ENCODE measurements at places on chromosomes 2 and 18.

DNA sequence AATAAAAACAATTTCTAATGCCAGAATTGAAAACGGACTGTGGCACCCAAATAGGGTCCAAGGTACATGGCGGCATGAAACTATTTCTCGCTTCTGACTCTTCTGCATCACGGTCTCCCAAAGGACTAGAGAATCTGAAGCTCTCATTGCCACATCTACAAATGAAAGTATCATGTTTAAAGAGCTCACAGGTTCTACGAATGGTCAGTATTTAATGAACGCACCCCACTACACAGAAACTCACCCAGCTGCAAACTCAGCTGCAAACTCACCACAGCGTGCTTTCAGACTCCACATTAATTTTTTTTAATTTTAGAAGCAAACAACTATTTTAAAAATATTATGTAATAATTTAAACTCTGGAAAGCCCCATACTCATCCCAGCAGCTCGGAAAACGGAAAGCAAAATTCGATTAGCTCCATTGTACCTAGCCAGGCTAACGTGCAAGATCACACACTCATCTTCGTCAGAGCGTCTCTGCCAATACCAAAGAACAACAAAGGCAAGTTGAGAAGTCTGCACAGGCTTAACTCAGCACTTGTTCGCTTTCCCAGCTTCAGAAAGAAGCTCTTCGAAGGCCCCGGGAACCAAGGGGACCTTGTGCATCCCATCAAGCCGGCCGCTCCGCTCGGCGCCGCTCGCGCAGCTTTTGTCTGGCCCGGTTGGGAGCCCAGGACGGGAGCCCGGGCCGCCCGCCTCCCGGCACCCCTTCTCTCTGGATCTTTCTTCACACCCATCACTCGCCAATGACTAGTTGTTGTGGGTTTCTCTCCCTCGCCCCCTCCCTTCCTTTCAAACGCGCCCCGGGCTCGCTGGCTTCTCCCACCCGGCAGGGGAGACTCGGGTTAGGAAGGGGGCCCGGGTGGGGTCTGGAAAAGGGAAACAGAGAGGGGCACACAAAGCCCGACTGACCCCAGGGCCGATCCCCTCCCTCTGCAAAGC lies 785 bp downstream of the CLASP1 start:
- DNase-seq: peak; percentile 65

DNA sequence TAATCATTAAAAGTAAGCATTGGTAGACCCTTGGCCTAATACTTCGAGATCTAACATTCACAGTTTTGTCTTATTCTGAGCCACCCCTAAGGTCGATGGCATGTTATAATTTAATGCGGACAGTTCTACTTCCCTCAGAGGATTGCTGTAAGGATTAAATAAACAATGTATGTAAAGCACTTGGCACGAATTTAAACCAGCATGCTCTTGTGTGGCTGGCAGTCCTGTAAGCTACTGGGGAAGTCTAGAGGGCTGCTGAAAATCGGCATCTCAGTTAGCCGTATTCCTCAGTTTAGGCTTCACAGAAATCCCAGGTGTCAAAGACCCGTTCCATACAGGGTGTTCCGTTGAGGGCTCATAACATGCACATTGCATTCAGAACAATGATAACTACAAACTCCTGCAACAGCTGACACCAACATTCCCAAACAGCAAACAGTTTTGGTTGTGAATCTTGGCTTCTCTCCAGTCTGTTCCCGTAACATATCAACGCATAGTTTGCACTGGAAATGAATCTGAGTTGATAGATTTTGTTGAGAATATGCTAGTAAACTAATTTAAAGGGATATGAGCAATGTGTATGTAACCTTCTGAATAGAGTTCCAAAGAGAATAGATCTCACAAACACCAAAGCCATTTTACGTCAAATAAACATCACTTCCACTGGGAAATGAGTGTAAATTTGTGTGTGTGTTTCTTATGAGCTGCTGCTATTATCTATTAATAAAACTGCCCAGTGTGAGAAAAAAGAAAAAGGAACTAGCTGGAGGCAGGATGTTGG lies 52.2 kb upstream of the ACKR3 start:
- DNase-seq: no peak

GRCh38 chr18:55302167-55302833 lies 285.7 kb downstream of the TCF4 start:
- DNase-seq: peak; percentile 59

- no peak for DNase-seq
Observed at GRCh38 chr2:56287508-56287907, 103.7 kb downstream of the CCDC85A start.

GRCh38 chr18:40133253-40133652 lies 1821.8 kb upstream of the PIK3C3 start:
- no peak for DNase-seq

GRCh38 chr2:51011254-51011653 lies 20.7 kb downstream of the NRXN1 start:
- no peak for DNase-seq

GRCh38 chr18:74486119-74486849 lies 9.9 kb upstream of the CNDP2 start:
- DNase-seq: no peak

GRCh38 chr2:144477957-144478311 lies 42.0 kb downstream of the ZEB2 start:
- DNase-seq: no peak

DNA sequence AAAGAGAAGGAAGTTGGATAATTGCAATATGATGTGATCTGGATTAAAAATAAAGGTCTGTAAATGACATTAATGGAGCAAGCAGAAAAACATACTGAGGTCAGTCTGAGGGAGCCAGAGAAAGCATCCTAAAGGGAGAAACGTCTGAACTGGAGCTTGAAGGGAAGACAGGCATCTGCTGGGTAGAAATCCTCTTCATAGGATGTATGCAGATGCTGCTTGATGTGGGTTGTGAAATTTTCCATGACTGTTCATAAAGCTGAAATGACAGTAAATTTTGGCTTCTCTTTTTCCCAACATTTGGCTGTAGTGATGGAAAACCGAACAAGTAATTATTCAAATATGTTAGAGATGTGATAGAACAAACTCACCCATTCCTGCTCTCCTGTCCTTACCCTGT lies 287.6 kb downstream of the CAMKMT start:
- no peak for DNase-seq

GRCh38 chr2:98598781-98599428 lies 9.4 kb downstream of the COA5 start:
- DNase-seq: no peak

DNA sequence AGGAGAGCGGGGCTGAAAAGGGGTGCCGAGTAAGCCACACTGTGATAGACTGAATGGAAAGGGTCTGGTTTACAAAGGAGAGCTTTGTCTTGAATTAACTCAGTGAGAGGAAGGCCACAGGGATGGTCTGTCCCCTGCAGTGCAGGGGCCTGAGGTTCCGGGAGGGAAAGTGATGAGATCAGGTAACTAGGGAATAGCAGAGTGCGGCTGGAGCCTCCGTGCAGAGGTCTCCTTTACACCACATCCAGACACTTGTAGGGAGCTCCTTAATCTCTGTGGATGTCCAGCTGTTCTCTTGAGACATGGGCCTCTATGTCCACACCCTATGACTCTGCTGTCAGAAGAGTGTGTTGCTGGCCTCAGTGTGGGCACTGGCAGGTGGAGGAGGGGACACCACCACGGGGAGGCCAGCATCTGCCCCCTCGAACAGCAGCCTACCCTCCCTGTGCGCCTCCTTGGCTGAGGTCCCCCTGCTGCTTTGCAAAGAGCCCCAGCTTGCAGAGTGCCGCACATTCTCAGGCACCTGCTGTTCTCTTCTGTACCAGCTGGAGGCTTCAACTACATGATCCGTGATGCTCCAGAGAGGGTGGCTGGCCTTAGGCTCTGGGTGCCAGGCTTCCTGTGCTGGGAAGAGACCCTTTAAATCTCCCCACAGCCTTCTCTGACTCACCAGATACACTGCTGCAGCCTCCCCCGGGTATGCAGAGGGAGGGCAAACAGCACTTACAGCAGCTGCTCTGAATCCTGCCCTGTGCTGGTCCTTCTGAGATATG lies 25.9 kb downstream of the ENOSF1 start:
- DNase-seq: no peak

GRCh38 chr2:309148-309953 lies 21.5 kb upstream of the ALKAL2 start:
- DNase-seq: no peak

- peak; percentile 58 for DNase-seq
Observed at GRCh38 chr2:197786010-197786877, 1.1 kb upstream of the BOLL start.

DNA sequence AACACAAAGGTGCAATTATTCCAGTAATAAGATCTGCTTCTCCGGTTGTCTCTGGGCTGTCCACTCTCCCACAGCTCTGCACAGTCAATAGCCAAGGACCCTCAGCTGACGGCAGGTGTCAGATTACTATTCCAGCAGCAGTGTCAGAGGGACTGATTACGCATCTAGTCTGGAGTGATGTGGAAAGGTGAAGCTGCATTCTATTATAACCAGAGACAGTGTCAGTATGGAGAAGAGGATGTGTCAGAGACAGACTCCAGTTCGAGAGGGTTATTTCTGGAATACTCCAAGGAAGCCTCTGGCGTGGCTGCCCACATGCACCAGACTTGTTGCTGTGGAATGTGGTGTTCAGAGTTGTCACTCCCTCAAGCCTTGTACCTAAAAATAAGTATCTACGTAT lies 163.6 kb upstream of the TMEM200C start:
- peak; percentile 38 for DNase-seq

GRCh38 chr2:42443718-42444399 lies 49.9 kb downstream of the KCNG3 start:
- no peak for DNase-seq

- DNase-seq: no peak
Observed at GRCh38 chr2:197324801-197325200, 14.2 kb upstream of the ANKRD44 start.

DNA sequence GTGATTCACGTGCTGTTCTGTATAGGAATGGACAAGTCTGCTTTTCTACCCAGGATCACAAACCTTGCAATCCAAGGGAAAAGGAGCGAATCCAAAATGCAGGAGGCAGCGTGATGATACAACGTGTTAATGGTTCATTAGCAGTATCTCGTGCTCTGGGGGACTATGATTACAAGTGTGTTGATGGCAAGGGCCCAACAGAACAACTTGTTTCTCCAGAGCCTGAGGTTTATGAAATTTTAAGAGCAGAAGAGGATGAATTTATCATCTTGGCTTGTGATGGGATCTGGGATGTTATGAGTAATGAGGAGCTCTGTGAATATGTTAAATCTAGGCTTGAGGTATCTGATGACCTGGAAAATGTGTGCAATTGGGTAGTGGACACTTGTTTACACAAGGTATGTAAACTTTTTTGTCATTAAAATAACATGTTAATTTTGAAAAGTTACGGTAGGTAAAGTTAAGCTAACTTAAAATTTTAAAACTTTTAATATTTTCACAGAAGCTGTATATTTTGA lies 33.0 kb downstream of the PPM1B start:
- no peak for DNase-seq

GRCh38 chr2:223180463-223180862 lies 128.5 kb downstream of the KCNE4 start:
- DNase-seq: no peak

DNA sequence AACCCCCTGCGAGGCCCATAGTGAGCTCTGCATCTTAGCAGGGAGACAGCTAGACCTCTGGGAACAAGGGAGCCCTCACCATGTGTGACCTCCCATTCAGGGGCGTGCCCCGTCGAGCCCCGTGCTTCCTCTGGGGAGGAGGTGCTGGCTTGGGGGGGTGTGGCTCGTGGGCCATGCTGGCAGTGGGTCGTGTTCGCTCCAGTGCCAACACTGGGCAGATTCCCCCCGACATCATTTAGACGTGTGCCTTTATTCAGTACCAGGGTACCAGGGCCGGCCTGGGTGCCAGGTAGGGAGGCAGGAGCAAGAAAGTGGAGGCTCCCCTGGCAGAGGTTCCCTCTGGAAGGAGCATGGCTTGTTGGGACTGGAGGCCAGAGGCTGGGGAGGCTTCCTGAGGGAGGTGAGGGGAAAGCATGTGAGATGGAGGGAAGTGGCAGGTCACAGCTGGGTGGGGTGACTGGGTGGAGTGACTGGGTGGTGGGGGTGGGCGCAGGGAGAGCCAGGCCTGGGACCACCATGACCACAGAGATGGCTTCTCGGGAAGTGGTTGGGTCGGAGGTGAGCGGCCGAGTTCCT lies 15.2 kb downstream of the GPC1 start:
- DNase-seq: peak; percentile 13

- no peak for DNase-seq
Observed at GRCh38 chr18:67131498-67131897, 385.0 kb downstream of the DSEL start.

GRCh38 chr2:102513355-102513939 lies 40.4 kb downstream of the SLC9A4 start:
- DNase-seq: no peak

DNA sequence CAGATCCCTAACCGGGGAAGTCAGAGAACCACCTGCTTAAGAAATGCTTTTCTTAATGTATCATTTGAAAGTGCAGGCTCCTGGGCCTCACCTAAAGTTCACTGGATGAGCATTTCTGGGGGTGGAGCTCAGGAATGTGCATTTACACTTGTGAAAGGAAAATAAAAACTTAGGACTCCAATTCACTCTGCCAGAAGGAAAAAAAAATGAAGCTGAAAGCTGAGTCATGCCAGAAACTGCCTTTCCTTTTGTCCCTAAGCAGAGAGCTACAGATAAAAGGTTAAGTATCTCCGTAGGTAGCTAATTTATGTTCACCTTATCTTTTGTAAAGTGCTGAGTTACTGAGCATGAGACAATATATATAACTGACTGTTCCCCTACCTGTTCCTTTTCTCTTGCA lies 229.5 kb upstream of the MEX3C start:
- DNase-seq: no peak

DNA sequence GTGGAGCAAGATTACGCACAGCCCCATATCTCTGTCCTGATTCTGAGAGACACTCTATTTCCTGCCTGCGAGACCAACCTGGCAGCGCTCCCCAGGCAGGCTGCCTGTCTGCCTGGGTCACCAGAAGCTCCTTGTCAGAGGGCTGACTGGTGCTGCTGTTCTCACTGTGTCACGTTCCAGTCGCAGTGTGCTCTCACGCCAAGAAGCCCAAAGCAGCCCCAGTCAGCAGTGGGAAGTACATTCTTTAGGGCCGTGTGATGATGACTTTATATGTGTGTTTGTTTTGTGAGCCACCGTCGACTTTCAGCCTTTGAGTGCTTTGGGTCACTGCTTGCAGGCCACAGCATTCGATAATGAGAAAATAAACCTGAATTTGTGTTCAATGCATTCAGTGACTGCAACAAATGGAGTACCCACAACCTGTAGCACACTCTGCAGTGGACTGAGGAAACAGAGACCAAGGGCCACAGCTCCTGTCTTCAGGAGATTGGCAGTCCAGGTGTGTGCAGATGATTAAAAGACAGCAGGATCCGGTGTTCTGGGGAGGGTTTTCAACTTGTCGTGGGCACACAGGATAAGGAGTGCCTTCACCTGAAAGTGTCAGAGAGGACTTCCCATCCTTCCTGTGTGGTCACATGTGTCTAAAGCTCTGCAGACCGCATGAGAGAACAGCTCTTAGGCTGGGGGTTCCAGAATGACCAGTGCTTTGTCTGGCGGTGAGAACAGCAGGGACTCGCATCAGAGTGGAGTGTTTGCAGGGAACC lies 4.8 kb downstream of the TNFRSF11A start:
- no peak for DNase-seq

GRCh38 chr2:216740557-216741222 lies 45.3 kb upstream of the IGFBP5 start:
- no peak for DNase-seq

GRCh38 chr2:237623428-237624403 lies 3.7 kb upstream of the LRRFIP1 start:
- no peak for DNase-seq

GRCh38 chr18:48896326-48896874 lies 54.4 kb downstream of the SMAD7 start:
- peak; percentile 21 for DNase-seq
